ENCODE measurements at places on chromosomes 6 and 20. TPM values are rescaled to one million over a fixed set of nuclear protein-coding genes. Genes with fewer than 3 reads are reported as not detected.

ADAM33 gene
- polyA plus RNA-seq = not detected

FAM83C gene
- polyA plus RNA-seq = not detected

SLC17A1 gene
- not detected for polyA plus RNA-seq

GCLC gene
- polyA plus RNA-seq = 25.6 TPM

TRDN gene
- not detected for polyA plus RNA-seq

RIMS1 gene
- polyA plus RNA-seq = not detected

BMP6 gene
- 0.89 TPM for polyA plus RNA-seq

SRMS gene
- polyA plus RNA-seq = 0.43 TPM

WFDC5 gene
- not detected for polyA plus RNA-seq

SOX18 gene
- not detected for polyA plus RNA-seq

C6orf52 gene
- 1.1 TPM for polyA plus RNA-seq

REV3L gene
- polyA plus RNA-seq = 16.5 TPM

SOBP gene
- 1.0 TPM for polyA plus RNA-seq

CD93 gene
- polyA plus RNA-seq = not detected

LRRC73 gene
- not detected for polyA plus RNA-seq

KIF25 gene
- polyA plus RNA-seq = not detected

VARS2 gene
- 26.0 TPM for polyA plus RNA-seq

FAM210B gene
- polyA plus RNA-seq = 15.8 TPM

RPS6KA2 gene
- 4.9 TPM for polyA plus RNA-seq

LINC00237 gene
- polyA plus RNA-seq = not detected

E2F1 gene
- 0.43 TPM for polyA plus RNA-seq

Measured in IgD-negative memory B cell (primary cell).